ENCODE measurements at places on chromosomes 5 and 9. TPM values are rescaled to one million over a fixed set of nuclear protein-coding genes. Genes with fewer than 3 reads are reported as not detected.

CCL27 gene
- polyA plus RNA-seq = not detected

NPR3 gene
- 0.01 TPM for polyA plus RNA-seq

HTR1A gene
- polyA plus RNA-seq = not detected

F12 gene
- 2.5 TPM for polyA plus RNA-seq

CDC25C gene
- 11.8 TPM for polyA plus RNA-seq

FAM151B gene
- polyA plus RNA-seq = 0.54 TPM

GRCh38 chr5:151071021-151071420 is 9.8 kb downstream of the TNIP1 start:
- no peak overlapping the region for H3K27ac ChIP-seq
- no peak overlapping the region for H3K4me3 ChIP-seq
- H3K4me1 ChIP-seq = peaks cover 39% of the 10 kb centered on the region
- H3K27me3 ChIP-seq = no peaks in the 10 kb centered on the region
- DNase-seq = no peak

- H3K4me3 ChIP-seq = no peak overlapping the region
- no peak for DNase-seq
- no peaks in the 10 kb centered on the region for H3K4me1 ChIP-seq
- no peaks in the 10 kb centered on the region for H3K27me3 ChIP-seq
- no peak overlapping the region for H3K27ac ChIP-seq
Observed at GRCh38 chr5:61576556-61576955, 244.5 kb downstream of the ZSWIM6 start.

GRCh38 chr9:126472948-126473298 is 140.8 kb upstream of the LMX1B start:
- H3K27ac ChIP-seq = no peak overlapping the region
- DNase-seq = no peak
- H3K4me3 ChIP-seq = no peak overlapping the region
- H3K4me1 ChIP-seq = no peaks in the 10 kb centered on the region
- no peaks in the 10 kb centered on the region for H3K27me3 ChIP-seq

DNA sequence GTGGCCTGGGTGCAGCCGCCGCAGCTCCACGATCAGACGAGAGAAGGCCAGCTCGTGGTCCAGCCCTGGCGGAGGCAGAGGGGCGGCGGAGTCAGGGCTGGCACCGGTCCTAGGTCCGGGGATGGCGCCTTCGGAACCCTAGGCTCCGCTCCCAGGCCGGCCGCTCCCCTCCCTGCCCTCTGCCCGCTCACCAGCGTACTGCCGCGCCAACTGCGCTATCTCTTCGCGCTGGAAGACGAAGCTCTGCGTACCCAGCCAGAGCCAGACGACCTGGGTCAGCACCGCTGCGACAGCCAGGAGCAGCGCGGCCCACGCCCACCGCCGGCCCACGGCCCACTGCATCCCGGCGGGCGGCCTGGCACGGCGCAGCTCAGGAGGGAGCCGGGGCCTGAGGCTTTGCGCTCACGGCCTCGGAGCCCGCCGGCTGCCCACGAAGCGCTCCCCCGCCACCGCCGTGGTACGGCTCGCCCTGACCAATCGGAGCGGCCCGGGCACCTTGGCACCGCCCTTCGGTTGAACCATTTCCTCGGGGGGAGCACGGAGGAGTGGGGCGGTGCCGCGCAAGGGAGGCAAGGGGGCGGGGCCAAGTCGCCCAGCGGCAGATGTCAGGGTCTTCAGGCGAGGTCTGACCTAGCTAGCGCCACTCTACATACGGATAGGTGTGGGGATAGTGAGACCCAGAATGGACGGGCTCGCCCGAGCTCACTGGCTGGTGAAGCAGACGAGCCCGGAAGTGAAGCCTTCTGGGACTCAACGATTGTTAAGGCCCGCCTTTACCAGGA is at the start of gene SIGMAR1:
Gene SIGMAR1, minus strand, starts transcription at position 432 of the 782 bp plus-strand sequence. Its CDS starts 90 bp downstream, at position 342.
- peaks cover 59% of the 10 kb centered on the region for H3K4me1 ChIP-seq
- no peaks in the 10 kb centered on the region for H3K27me3 ChIP-seq
- peak; percentile 74 for DNase-seq
- peak within 1 kb of the TSS; percentile 70 for H3K27ac ChIP-seq
- peaks cover 3% of the 10 kb centered on the region for H3K36me3 ChIP-seq

DNA sequence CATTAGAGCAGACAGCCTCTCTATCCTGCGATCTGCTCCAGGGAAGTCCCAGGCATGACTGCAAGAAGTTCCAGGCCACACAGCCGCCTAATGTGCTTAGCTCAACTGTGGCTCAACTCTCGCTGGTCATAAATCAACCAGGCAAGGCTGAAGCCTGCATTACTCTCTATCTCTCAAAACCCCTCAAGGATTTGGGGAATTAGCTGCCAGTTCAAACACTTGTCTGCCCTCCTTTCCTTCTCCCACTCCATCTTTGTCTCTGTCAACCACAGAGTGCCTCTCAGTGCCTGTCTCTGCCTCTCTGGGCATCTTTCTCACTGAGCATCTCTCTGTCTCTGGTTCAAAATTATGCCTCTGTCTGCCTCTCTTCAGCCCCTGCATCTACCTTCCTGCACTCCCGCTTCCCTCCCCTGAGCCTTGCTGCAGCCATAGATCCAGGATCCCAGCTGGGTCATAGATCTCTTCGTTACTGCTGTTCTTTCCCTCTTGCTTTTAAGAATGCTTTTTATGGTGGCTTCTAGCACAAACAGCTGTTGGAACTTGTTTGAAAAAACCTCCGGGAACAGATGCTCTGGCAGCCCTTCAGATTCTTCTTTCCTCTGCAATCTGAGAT is 27.9 kb upstream of the GALNT10 start:
- no peaks in the 10 kb centered on the region for H3K27me3 ChIP-seq
- no peak for DNase-seq
- H3K27ac ChIP-seq = no peak overlapping the region
- H3K4me3 ChIP-seq = no peak overlapping the region

- no peak overlapping the region for H3K27ac ChIP-seq
- no peaks in the 10 kb centered on the region for H3K27me3 ChIP-seq
- H3K4me3 ChIP-seq = no peak overlapping the region
- peaks cover 47% of the 10 kb centered on the region for H3K4me1 ChIP-seq
Observed at GRCh38 chr5:134079748-134080581, 34.5 kb upstream of the TCF7 start.

- no peak overlapping the region for H3K4me3 ChIP-seq
- H3K27ac ChIP-seq = no peak overlapping the region
- DNase-seq = no peak
- H3K27me3 ChIP-seq = no peaks in the 10 kb centered on the region
Observed at GRCh38 chr5:154276261-154276972, 85.9 kb downstream of the GALNT10 start.

GRCh38 chr5:65481171-65481581 is 544 bp downstream of the ADAMTS6 start:
- H3K4me1 ChIP-seq = peaks cover 17% of the 10 kb centered on the region
- peak overlapping the region; percentile 73 for H3K4me3 ChIP-seq
- peak overlapping the region; percentile 56 for H3K27ac ChIP-seq
- H3K27me3 ChIP-seq = no peaks in the 10 kb centered on the region
- no peaks in the 10 kb centered on the region for H3K36me3 ChIP-seq

GRCh38 chr5:178069909-178070308 is 43.4 kb upstream of the N4BP3 start:
- no peak overlapping the region for H3K27ac ChIP-seq
- no peaks in the 10 kb centered on the region for H3K36me3 ChIP-seq
- peaks cover 13% of the 10 kb centered on the region for H3K27me3 ChIP-seq
- no peak overlapping the region for H3K4me3 ChIP-seq
- DNase-seq = peak; percentile 27

GRCh38 chr9:37036371-37036775 is 2.3 kb upstream of the PAX5 start:
- peaks cover 19% of the 10 kb centered on the region for H3K4me1 ChIP-seq
- peak overlapping the region; percentile 28 for H3K4me3 ChIP-seq
- H3K27ac ChIP-seq = no peak overlapping the region

GRCh38 chr5:168312606-168313295 is 21.3 kb downstream of the WWC1 start:
- H3K4me3 ChIP-seq = no peak overlapping the region
- H3K4me1 ChIP-seq = peaks cover 89% of the 10 kb centered on the region
- no peaks in the 10 kb centered on the region for H3K27me3 ChIP-seq
- DNase-seq = no peak

- 0 out of 2 replicates have a peak, but pooled peaks cover under 1% of the 10 kb centered on the region for H3K4me1 ChIP-seq
- no peak overlapping the region for H3K27ac ChIP-seq
- H3K27me3 ChIP-seq = no peaks in the 10 kb centered on the region
- no peaks in the 10 kb centered on the region for H3K36me3 ChIP-seq
Observed at GRCh38 chr9:120235081-120235480, 344.9 kb downstream of the CDK5RAP2 start.

GRCh38 chr9:89647366-89648128 is 42.7 kb downstream of the GADD45G start:
- H3K4me1 ChIP-seq = peaks cover 36% of the 10 kb centered on the region
- H3K4me3 ChIP-seq = no peak overlapping the region
- DNase-seq = no peak
- H3K36me3 ChIP-seq = no peaks in the 10 kb centered on the region
- no peak overlapping the region for H3K27ac ChIP-seq
- H3K27me3 ChIP-seq = no peaks in the 10 kb centered on the region

DNA sequence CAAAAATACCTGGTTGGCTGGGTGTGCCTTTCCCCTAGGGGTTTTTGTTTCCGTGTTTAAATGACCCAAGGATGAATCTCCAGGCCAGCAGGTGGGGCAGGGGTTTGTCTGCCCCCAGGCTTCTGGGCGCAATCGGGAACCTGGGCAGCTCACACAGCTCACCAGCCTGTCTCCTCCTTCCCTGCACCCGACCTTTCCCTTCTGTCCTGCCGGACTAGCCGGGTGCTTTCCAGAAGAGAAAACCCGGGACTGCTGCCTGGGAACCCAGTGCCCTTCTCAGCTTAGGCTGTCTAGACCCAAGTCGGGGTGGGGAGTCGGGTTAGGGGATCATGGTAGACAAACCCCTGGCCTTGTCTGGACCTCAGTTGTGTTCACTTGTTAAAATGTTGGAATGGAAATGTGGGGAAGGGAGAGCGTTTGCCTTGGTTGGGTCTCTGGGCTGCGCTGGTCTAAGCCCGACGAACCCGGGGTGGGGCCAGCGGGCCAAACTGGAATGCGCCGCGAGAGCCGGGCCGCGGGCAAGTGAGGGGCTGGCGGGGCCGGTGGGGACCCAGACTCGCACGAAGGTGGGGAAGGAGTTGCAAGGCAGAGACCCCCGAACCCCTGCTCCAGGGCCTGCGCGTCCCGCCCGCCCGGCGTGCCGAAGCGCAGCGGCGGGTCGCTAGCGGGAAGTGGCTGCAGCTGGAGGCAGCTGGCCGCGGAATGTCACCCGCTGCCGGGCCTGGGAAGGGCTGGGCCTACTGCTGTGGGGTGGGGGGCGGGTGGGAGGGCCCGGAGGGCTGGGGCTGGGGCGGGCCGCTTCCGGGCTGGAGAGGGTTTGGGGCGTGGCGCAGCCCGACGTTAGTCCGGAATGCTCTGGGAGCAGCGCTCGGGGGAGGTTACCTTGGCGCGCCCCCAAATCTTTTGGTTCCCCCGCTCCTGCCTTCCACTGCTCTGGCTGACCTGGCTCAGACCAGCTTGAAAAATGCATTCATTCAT is 84.6 kb downstream of the DAB2IP start:
- H3K4me1 ChIP-seq = peaks cover 47% of the 10 kb centered on the region
- peak overlapping the region; percentile 75 for H3K27ac ChIP-seq
- H3K4me3 ChIP-seq = peak overlapping the region; percentile 83
- DNase-seq = no peak
- H3K36me3 ChIP-seq = no peaks in the 10 kb centered on the region

DNA sequence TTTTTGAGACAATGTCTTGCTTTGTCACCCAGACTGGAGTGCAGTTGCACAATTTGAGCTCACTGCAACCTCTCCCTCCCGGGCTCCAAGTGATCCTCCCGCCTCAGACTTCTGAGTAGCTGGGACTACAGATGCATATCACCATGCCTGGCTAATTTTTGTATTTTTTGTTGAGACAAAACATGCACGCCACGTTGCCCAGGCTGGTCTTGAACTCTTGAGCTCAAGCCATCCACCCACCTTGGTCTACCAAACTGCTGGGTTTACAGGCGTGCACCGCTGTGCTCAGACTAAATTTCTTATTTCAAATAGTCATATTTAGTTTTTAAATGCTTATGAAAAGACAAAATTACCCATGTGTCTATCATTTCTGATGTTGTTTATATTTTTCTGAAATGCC is 2324.1 kb downstream of the MAT2B start:
- no peaks in the 10 kb centered on the region for H3K36me3 ChIP-seq
- H3K4me3 ChIP-seq = no peak overlapping the region
- H3K27me3 ChIP-seq = no peaks in the 10 kb centered on the region
- H3K27ac ChIP-seq = no peak overlapping the region
- H3K4me1 ChIP-seq = no peaks in the 10 kb centered on the region

DNA sequence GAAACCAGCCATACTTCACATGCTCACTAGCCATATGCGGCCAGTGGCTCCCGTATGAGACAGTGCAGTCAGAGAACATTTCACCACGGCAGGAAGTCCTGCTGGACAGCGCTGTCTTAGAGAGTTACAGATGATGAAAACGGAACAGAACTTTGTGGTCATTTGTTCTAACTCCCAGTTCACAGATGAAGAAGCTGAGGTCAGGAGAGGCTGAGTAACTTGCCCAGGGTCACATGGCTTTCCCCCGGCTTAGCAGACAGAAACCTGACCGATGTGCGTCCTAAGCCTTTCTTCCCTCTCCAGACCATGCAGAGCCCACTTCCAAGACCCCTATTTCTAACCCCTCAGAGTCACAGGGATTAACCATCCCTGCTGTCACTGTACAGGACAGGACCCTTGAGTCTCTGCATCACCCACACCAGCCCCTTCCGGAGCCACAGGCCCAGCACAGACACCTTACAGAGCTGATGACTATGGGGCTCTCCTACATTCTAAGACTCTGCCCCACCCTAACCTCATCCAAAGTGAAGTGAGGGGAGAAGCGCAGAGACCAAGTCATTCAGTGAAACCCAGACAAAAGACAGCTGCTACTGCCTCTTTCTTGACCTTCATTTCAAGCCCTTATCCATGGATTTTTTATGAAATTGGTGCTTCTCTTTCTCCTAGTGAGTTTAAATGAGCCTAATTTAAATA is 86.9 kb downstream of the PTPN3 start:
- H3K4me1 ChIP-seq = no peaks in the 10 kb centered on the region
- H3K4me3 ChIP-seq = no peak overlapping the region
- H3K36me3 ChIP-seq = peaks cover 36% of the 10 kb centered on the region
- no peaks in the 10 kb centered on the region for H3K27me3 ChIP-seq

DNA sequence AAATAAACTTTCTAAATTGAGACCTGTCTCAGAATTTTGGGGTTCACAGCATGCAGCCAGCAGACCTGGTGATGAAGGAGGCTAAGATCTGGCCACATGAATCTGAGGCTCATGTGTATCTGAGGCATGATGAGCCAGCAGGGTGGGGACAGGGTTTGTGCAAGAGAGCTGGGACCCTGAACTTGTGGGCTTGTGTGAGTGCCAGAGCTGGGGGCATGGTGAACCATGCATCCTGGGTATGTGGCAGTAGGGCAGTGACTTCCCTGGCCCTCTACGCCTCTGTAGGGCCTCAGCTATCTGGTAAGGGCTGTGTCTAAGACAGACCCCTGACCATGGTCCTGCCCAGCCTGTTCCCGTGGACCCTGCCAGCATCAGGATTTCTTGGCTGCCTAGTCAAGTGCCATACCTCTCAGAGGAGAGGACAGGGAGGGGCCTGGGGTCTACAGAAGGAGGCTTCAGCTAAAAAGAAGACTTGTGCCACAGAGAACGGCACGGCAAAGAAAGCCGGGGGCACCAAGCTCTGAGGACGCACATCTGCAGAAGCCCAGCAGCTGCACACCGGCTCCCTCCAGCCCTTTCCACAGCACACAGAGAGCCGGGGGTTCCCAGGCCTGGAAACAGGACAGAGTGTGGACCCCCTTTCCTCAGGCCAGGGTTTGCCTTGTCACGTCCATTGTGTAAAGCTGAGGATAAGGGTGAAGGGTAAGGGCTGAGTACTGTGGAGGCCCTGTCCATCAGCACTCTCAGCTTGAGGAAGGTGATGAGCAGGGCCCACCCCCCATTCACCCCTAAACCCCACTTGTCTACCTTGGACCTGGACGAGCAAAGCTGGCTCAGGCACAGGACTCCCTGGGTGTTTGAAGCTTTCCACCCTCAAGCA is 130.1 kb downstream of the MRPL36 start:
- peaks cover 2% of the 10 kb centered on the region for H3K27me3 ChIP-seq
- H3K36me3 ChIP-seq = no peaks in the 10 kb centered on the region
- no peak overlapping the region for H3K4me3 ChIP-seq
- DNase-seq = no peak
